HFFc6 (cell line): ENCODE measurements at places on chromosomes 1 and 21.

DNA sequence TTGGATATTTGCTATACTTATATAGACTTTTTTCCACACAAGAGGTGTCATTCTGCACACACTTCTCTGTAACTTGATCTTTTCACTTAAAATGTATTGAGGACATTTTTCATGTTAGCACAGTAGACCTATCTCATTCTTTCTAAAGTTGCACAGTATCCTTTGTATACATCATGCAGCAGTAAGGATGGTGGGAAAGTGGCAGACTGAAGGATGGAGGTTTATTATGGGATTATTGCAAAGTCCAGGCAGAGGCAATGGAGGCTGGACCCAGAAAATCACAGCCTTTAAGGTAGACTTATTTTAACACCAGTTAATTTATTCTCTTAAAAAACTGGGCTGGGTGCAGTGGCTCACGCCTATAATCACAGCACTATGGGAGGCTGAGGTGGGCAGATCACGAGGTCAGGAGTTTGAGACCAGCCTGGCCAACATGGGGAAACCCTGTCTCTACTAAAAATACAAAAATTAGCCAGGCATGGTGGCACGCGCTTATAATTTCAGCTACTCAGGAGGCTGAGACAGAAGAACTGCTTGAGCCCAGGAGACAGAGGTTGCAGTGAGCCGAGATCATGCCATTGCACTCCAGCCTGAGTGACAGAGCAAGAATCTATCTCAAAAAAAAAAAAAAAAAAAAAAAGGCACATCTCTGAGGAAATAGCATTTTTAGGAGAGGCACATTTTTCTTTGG is 25.8 kb downstream of the SLAMF1 start:
- DNase-seq, result no peak

DNA sequence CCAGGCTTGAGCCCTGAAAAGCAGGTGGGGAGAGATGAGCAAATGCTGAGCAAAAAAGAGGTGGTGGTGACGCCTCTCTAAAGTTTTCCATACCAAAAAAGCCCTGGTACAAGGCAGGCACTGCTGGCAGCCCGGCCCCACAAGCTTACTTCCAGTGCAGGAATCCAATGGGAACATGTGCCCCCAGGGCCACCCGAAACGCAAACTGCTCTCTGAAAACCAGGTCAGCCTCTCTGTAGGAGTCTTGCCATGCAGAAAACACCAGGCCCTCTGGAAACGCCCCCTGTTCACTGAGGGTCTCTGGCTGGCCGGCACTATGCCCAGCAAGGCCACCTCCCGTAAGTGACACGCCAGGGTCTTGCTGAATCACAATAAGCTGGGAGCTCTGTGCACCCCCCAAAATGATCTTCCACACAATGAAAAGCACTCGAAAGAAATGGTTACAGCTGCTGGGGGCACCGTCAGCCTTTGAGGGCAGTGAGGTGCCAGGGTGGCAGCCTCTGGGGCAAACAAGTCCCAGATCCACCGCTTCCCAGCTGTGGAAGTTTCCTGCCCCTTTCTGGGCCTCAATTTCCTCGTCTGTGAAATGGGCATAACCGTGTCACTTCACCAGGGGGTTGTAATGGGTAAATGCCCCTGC is 170.5 kb downstream of the TOMM20 start:
- DNase-seq, result no peak

DNA sequence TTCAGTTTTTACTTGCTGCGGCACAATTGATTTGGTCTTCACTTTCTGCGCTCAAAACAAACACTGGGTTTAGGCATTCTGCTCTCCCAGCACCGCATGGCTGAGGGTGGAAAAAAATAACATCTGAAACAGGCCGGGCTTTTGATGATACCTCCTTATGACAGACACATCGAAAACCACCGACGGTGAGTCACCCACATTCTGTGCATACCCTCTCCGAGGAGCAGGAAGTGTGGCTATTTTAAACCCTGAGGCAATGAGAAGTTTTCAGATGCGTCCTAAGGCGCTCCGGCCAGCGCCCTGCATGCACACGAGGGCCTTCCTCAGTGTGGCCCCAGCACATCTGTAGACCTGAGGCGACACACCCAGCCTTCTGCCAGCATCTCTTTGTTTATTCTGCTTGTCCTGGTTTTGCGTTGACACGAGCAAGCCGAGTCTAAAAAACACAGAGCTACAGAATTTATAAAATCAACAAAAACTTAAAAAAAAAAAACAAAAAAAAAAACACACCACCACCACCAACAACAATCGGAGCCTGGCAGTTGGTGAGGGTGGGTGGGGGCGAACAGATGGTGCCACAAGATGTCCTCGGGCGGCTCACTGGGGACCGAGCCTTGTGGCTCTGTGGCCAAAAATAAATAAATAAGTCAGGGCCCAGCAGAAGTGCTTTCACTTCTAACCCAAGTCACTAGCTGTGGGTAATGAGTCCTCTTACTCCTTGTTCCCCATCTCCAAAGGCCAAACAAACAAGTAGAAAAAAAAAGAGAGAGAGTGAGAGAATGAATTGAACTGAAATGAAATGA is 162.6 kb upstream of the IRF2BP2 start:
- peak; percentile 99 for DNase-seq

- no peak for DNase-seq
Observed at GRCh38 chr21:14591882-14592281, 45.8 kb upstream of the SAMSN1 start.

DNA sequence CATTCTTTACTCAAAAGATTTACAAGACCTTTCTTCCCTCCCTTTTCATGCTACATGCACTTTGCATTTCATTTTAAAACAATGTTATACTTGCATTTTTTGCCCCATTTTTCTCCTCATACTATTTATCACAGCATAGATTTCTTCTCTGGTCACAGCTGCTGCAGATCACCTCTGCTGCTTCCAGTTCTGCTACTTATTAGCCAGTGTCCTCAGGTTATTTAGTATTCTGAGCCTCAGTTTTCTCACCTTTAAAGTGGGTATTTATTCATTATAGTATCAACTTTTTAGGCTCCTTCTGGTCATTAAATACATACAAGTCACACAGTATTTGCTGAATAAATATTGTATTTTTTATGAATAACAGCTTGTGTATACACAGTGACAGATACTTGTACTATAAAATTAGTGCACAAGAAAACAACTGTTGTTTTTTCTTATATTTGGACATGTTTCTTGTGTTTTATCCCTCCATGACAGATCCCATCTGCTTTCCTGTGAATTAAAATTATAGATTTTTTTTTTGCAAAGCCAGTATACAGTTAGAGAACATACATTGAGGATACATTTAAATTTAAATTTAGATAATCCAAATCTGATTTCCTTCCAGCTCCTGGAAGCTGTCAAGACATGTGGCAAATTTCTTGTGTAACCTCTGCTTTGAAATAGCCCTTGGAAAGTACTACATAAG is 85.3 kb upstream of the BCL10 start:
- no peak for DNase-seq

GRCh38 chr1:3820316-3820715 is 24.0 kb upstream of the LRRC47 start:
- no peak for DNase-seq

DNA sequence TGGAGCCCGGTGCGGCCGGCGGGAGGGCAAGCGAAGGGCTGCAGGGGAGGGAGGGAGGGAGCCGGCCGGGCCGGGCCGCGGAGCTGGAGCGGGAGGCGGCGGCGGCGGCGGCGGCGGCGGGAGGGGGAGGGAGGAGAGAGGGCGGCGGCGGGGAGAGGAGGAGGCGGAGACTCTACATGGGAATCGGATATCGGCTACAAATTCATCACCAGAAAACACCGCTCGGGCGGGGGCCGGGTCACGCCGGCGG is at the start of gene AKT3:
Gene AKT3 (minus strand): TSS at position 42 of the 250 bp plus-strand sequence. CDS start 7,073 bp downstream, outside the sequence.
- DNase-seq, result peak; percentile 79

- DNase-seq, result no peak
Observed at GRCh38 chr1:24600551-24600950, 42.6 kb upstream of the SRRM1 start.

DNA sequence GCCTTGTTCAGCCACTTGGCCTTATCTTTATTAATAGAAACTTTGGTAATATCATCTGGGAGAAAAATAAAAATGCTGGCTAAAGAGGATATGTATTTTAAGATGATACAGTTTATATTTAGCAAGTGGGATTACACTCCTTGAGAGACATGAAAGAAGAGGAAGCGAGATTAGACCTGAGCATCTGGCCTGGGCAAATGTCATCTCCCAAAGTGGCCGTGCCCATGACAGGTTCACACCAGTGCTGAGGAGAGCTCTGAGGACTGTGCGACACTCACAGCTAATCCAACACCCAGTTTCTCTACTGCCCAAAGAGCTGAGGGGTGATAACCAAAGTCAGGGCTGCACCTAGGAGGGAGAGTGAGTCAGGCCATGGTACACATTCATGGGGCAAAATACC is 121.7 kb upstream of the DUSP10 start:
- DNase-seq, result no peak

- DNase-seq, result no peak
Observed at GRCh38 chr1:202909494-202909893, 17.5 kb downstream of the KLHL12 start.

DNA sequence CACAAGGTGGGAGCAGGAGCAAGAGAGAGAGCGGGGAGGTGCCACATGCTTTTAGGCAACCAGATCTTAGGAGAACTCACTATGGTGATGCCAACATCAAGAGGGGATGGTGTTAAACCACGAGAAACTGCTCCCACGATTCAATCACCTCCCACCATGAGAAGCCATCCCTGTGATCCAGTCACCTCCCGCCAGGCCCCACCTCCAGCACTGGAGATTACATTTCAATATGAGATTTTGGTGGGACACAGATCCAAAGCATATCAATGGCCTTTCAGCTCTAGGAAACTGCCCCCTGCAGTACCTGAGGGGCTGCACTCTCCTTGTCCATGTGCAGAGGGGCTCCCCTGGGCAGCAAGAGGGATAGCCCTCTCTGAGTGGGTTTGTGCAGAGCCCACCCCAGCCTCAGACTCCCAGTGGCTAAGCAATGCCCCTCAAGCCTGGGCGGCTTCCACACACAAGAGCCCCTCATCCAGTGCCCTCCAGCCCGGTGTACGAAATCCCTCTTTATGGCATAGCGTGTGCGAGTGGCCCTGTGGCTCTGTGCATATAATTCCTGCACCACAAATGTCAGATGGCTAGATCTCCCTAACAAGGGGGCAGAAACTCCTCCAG is 15.5 kb upstream of the PRDM16 start:
- no peak for DNase-seq

- no peak for DNase-seq
Observed at GRCh38 chr1:17207046-17207445, 2.1 kb downstream of the PADI1 start.

DNA sequence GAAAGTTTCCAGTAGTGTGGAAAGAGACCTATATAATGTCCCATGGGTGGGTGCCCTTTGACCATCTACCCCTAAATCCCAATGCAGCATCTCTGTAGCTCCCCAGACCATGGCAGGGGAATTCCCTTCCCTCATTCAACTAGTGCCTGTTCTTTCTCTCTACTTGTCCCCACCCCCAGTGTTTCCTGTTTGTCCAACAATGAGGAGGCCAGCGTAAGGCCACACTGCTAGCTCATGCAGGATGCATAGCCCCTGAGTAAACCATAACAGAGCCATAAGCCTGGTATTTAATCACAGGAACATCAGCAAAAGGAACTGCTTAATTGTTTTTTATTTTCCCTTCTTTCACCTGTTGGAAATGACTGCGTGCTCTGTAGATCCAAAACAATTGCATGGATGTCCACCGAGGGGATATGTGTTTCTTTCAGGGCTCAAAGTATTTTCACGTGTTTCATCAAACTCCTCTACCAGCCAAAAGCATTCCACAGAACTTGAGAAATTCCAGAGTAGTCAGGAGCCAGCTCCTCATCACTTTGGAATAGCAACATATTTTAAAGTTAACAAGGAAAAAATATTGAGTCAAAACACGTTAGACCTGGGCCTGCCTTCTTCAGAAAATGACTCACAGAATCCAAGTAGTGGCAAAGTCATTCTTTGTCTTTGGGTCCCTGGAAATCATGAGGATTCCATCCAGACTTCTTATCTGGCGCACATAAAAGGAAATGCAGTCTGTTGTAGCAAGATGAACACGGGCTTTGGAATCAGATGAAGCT is 162.5 kb upstream of the SGIP1 start:
- peak; percentile 80 for DNase-seq

- no peak for DNase-seq
Observed at GRCh38 chr21:45438391-45439145, 33.6 kb downstream of the COL18A1 start.
